Cortex of kidney (tissue), 1 donor: ENCODE measurements at places on chromosomes 1 and 21.

- no peak for DNase-seq
Measured at GRCh38 chr1:185735701-185736064, 1.5 kb downstream of the HMCN1 start.

GRCh38 chr1:203858055-203858454, 3.3 kb upstream of the SNRPE start:
- no peak for DNase-seq

DNA sequence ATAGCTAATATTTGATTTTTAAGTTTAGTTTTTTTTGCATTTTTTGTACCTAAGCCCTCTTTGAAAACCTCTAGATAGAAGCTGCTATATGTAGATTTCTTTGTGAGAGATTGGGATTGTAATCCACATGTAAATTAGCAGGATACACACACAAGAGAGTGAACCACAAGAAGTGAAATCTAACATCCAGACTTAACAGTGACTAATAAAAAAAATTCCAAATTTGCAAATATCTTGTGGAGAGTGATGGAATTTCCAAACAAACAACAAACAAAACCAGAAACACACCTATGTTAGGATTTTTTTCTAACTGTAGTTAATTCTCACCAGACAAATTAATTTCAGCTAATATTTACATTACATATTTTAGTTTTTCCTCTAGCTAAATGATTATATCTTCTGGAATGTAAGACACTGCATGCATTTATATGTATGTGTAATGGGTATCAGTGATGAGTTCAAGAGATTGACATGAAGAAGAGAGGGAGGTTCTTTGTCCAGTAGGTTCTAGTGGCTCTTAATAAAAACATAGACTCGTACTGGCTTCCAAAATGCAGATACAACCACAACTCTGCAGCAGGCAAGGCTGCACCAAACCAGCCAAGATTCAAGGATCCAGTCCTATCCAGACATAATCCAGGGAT, 12.8 kb downstream of the CLDN17 start:
- DNase-seq: no peak

DNA sequence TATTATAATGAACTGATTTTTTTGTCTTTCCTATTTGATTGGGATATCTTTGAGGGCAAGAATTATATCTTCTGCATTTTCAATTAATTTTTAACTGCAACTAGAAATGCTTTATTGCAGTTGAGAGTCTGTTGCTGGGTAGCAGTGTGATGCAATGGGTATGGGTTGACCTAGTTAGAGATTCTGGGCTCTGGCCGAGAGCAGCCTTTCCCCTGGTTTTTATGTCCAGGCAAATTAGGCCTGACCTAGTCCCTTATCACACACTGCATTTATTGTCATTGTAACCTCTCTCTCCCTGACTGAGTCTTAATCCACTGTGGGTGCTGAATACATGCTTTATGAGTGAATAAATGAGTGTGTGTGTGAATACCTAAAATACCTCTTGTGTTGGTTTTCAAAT, 206.4 kb upstream of the PTGFR start:
- DNase-seq: no peak

GRCh38 chr1:173411835-173412742, 65.0 kb upstream of the PRDX6 start:
- no peak for DNase-seq

DNA sequence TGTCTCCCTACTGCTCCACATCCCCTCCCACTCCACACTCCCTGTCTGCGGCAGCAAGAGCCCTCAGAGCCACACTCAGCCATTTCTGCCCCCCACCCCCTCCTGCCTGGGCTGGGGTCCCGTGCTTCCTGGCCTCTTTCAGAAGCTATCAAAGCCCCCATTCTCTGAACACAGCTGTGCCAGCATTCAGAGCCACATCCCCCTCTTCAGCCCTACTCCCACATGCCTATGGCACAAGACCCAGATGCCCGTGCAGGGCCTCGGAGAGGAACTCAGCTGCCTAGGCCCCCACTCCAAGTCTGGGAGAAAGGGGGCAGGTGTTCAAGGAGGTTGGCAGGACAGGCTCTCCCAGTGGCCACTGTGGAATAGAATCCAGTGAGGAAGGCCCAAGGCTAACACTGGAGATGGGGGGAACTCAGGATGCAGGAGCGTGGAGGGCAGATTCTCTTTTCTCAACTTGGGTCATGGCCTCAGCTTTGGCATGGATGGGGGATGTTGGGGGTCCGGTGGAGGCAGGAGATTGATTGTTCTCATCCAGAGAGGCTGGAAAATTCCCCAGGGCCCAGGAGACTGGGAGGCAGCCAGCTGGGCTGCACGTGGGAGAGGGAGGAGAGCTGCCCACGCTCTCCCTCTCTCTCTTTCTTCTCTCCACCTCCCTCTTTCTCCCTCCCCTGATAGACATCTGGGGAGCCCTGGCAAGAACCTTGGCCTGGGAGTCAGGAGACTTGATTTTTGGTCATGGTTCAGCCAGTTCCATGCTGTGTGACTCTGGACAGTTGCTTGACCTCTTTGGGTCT, 3.5 kb upstream of the BCAN start:
- DNase-seq: no peak

DNA sequence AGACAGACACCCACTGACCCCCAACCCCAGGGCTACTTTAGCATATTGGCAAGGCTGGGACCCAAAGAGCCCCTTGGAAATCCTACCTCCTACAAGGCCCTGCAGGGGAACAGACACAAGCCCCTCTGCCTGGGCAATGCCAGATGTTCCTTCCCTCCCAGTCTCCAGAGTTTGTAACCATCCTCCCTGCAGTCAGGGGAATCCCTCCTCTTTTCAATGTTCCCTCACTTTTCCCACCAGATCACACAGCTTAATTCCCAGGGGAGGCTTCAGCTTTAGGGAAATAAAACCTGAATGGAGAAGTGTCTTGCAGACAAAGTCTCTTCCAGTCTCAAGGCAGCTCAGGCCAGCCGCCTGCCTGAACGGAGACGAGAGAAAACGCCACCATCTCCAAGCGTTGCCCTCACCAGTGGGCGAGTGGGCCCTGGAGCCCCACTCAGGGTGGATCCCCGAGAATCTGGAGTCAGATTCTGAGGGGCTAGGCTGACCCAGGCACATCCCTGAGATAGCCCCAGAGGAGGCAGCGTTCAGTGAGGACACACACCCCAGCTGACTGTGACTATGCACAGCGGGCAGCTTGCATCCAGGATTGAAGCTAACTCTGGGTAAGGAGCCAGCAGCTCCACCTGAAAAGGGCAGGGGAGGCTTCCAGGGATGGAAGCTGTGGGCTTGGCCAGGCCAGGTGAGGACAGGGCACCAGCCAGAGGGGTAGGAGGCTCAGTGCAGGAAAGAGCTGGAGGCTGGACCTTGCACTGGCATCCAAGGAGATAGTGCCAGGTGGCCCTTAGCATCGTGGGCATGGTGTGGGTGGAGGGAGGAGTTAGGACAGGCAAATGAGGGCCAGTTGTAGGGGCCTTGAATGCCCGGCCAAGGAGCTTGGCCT, 44.0 kb upstream of the ZC3H12A start:
- DNase-seq: no peak

DNA sequence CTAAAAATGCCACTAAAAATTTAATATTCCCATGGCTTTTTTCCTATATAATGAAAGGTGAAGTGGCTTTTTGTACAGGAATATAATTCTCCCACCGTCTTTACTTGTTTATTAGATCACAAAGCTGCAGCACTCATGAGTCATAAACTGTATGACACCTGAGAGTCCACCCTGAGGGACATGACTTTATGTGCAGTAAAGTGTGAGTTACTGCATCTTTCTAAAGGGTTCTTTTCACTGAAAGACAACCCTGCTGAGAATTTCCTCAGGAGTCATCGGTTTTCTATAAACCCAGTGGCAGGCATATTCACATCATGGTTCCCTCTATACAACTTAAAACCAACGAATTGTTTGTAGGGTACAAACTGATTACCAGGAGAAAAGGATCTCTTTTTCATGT, 77.4 kb downstream of the APP start:
- no peak for DNase-seq

DNA sequence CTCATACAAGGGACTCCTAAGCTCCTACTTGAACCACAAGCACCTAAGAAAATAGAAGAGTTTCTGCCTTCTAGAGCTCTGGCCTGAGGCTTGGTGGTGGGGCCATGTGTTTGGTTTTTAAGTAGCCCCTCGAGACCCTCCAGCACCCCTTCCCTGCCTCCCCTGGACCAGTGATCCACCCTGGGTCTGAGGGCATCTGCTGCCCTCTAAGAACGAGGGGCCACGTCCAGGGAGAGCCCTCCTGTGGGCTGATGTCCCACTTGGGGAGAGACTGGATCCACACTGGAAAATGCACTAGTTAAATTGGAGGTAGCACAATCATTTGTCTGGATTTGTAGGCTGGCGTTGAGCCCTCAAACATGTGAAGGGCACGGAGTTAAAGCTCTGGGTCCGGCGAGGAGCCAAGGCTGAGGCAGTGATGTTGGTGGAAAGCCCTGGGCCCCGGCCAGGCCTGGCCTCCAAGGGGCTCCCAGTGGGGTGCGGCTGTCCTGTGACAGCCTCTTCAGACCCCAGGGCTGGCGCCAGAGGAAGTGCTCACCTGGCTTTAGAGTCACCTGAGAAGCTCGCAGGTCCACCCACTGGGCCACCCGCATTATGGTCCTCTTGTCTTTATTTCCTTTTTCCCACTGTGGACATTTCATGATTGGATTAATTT, 65.2 kb downstream of the SLC37A1 start:
- no peak for DNase-seq

DNA sequence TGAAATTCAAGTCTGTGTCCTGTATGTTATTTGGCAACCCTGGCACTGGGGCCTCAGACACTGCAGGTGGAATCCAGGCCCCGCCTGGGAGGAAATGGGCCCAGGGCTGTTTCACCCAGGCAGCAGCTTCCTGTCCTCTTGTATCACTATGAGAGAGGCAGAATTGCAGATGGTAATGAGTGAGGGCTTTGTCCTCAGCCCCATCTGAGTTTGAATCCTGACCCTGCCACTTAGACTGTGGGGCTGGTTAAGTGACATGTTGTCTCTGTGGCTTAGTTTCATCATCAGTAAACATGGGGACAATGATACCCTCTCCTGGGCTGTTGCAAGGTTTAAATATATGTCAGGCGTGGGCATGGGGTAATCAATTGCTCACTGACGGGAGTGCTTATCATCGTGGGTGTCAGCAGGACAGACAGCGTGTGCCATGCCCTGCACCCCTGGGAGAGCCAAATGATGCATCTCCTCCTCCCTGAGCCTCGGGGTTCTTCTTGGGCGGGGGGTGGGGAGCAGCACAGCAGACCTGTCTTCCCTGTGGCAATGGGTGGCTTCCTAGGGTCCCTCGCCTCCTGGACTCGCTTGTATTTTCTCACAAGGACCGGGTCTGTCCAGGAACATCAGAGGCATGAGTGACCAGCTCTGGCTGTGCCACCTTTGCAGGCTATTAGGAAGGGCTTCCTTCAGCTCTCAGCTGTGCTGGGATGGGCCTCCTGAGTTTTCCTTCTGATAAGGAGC, 42.1 kb downstream of the ARHGEF10L start:
- DNase-seq: no peak

GRCh38 chr1:14238472-14239307, 359.8 kb upstream of the KAZN start:
- no peak for DNase-seq

GRCh38 chr21:31014891-31015290, 23.4 kb downstream of the KRTAP19-8 start:
- DNase-seq: no peak

DNA sequence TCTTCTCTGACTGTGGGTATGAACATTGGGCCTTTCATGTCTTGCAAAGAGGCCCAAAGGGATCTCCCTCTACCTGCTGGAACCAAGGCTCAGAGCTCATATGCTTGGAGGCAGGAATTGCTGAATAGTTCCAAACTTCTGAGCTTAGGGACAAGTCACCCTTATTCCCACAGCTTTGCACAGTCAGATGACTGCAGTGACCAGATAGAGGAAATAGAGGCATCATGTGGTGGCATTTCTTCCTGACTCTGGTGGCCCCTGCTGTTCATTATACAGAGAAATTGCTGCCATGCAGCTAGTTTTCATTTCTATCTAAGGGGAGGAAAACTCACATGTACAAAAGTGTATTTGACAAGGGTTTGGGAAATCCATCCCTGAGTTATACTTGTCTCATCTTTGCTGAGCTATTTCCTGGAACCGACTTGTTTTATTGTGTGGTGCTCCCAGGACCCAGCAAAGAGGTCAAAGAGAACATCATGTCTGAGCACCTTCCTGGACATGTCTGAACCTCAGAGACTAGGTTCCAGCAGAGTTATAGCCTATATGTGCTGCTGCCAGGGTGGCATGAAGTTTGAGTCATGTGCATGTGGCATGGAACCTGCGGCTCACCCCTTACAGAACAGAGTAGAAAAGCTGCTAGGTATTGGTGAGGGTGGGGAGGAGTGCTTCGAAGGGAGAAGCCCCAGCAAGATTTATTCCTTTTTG, 131.2 kb downstream of the PIK3R3 start:
- DNase-seq: no peak

- no peak for DNase-seq
Measured at GRCh38 chr1:183562701-183563100, 27.6 kb downstream of the NCF2 start.

GRCh38 chr1:94247138-94248094, 10.0 kb upstream of the ARHGAP29 start:
- no peak for DNase-seq

- DNase-seq: no peak
Measured at GRCh38 chr1:117178756-117179155, 32.0 kb downstream of the VTCN1 start.

- no peak for DNase-seq
Measured at GRCh38 chr21:35476621-35477395, 427.7 kb upstream of the RUNX1 start.

DNA sequence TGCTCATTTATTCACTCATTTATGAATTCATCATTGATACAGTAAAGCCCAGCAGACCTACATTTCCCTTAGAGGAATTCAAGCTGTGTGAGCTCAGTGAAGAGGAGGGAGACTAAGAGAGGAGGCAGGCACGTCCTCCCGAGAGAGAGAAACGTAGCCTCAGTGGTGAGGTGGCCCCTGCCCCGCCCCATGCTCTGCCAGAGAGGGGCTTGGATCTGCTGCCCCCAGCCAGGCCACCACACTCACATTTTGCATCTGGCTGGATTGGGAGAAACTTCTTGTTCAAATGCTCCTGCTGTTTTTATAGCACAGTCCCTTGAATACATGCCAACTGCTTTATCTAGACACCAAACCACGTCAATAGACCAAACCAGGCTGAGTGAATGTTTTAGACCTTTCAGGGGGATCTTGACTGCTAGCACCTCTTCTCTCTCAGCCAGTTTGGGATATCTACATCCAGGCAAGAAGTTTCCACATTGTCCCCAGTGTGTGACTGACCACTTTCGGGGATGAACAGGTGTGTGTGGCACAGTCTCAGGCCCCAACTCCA, 67.7 kb upstream of the AJAP1 start:
- DNase-seq: no peak

DNA sequence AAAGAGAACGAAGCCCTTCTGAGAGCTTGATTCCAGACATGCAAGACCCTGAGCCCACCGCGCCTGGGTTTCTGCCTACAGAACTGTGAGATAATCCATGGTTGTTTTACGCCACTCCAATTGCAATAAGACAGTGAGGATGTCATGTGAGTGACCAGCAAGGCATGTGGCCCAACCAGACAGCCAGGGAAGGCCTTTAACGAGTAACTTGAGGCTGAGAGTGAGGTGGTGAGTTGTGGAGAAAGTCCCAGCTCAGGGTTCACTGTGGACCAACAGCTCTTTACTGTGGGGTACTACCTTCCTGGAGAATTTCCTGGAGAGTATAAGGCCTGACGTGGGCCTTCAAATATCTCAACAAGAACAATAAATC, 153.9 kb downstream of the ETS2 start:
- no peak for DNase-seq

- DNase-seq: no peak
Measured at GRCh38 chr21:46113497-46114176, 15.7 kb downstream of the COL6A2 start.
